Stimulated activated CD8-positive, alpha-beta memory T cell treated with anti-CD3 and anti-CD28 coated beads, Interleukin-2, amount 100 ng/mL, for 1 hour (primary cell): ENCODE measurements at places on chromosomes 16 and 17.

- no peak for DNase-seq
Measured at GRCh38 chr17:41352597-41353366, 2.2 kb upstream of the KRT33A start.

DNA sequence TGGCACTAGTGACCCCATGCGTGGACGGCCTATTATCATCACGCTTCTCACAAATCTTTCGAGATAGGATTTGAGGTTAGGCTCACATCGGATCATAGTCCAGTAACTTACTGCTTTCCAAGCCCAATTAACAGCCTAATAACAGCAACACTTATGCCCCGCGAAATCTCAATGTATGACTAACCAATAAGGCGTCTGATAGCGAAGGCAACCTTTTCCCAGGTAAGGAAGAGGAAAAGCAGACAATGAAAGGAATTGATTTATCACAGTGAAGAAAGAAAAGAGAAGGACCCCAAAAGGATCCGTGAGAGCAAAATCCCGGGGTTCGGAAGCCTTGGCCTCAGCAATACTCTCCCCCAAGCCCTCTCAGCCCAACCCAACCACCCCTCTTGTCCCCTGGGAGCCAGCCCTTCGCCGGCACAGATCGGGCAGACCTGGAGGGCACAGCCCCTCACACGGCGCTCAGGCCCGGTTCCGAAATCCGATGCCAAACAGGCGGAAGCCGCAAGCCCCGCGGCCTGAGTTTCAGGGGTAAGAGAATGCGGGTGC lies 534 bp downstream of the GPATCH8 start:
- DNase-seq = no peak

- DNase-seq = no peak
Measured at GRCh38 chr17:66347661-66348514, 45.5 kb downstream of the PRKCA start.

GRCh38 chr16:57192720-57193486 lies 6.8 kb downstream of the RSPRY1 start:
- DNase-seq = no peak

- no peak for DNase-seq
Measured at GRCh38 chr17:78375401-78376151, 2.9 kb upstream of the PGS1 start.

- no peak for DNase-seq
Measured at GRCh38 chr17:49746791-49747490, 17.0 kb downstream of the FAM117A start.

DNA sequence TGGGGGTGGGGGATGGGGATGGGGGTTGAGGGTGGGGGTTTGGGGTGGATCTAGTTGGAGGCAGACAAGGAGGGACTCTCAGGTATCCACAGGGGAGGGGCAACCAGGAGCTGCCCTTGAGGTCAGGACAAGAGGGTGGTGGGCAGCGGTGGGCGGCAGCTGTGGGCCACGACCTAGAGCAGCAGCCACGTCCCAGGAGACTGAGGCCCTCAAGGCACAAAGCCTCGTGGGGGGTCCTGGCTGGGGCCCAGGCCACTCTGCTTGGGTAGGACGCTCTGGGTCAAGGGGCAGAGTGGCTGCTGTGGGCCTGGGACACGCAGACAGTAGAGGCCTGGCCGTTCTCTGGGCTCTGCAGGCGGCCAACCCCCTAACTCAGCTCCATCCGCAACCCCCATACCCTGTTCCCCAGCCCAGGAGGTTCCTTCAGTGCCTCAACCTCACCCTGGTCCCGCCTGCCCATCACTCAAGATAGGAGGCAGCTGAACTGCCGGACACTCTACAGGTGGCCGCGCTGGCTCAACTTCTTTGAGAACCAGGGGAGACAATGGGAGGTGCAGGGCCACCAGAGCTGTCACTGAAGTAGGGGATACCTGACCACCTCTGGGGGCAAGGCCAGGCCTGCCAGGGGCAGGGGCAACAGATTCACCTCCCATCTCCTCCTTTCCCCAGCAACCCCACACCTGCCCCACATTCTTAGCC lies 75.6 kb downstream of the ENGASE start:
- no peak for DNase-seq

GRCh38 chr17:36687736-36688135 lies 86.4 kb downstream of the MRM1 start:
- DNase-seq = no peak

DNA sequence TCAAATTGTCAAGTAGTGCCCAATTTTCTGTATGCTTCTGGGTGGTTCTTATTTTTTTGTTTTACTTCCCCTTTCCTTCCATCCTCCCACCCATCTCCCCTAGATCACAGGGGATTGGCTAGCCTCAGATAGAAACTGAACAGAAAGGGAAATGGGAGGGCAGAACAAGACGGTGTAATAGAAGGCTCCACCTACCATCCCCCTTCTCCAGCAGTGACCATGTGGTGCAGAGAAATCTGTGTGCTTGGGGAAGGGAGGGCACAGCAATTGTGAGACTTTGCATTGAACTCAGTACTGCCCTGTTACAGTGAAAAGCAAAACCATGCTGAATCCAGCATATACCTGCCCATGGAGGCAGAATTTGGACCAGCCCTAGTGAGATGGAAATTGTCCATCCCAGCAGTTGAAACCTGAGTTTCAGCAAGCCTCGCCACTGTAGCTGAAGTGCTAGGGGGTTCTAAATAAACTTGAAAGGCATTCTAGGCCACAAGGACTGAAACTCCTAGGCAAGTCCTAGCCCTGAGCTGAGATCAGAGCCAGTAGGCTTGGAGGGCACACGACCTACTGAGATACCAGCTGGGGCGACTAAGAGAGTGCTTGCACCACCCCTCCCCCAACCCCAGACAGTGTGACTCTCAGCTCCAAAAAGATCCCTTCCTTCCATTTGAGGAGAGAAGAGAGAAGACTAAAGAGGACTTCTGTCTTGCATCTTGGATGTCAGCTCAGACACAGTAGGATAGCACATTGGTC lies 5.2 kb downstream of the SLFN11 start:
- no peak for DNase-seq

DNA sequence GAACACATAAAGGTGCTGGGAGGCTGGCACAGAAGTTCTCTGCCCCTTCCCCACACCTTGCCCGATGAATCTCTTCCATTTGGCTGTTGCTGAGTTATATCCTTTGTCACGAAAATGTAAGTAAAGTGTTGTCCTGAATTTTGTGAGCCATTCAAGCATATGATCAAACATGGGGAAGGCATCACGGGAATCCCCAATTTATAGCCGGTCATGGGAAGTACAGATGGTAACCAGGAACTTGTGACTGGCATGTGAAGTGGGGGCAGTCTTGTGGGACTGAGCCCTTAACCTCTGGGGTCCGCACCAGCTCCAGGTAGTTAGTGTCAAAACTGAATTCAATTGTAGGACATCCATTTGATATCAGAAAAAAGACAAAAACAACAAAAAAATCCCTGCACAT lies 13.2 kb downstream of the TOM1L2 start:
- no peak for DNase-seq

- DNase-seq = no peak
Measured at GRCh38 chr16:57762365-57763040, 26.9 kb downstream of the KATNB1 start.

GRCh38 chr17:69853541-69854224 lies 221.3 kb upstream of the KCNJ16 start:
- DNase-seq = no peak

GRCh38 chr16:82943371-82943770 lies 316.6 kb downstream of the CDH13 start:
- DNase-seq = no peak

DNA sequence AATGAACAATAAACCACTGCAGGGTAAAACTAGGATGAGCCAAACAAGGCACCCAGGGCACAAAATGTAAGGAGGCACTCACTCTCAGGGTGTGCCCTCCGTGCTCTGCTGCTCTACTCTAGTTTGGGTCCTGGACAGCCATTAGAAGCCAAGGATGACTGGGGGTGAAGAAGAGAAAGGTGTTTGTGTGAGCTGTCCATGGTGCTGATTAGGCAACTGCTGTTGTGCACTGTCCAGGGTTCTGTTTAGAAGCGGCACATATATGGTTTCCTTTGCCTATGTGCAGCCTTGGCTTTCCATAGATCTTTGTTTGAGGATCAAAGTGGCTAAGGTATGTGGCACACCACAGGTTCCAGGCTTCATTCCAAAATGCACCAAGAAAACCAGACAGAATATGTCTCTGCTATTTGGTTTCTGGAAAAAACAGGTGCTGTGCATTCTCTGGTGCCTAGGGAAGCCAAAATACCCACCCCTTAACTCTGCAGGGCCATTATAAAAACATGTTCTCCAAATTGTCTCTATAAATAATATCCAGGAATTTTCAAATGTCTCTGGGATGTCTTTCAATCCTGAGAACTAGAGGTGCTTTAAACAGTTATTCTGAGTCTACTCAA lies 123.5 kb downstream of the CBLN1 start:
- DNase-seq = no peak

DNA sequence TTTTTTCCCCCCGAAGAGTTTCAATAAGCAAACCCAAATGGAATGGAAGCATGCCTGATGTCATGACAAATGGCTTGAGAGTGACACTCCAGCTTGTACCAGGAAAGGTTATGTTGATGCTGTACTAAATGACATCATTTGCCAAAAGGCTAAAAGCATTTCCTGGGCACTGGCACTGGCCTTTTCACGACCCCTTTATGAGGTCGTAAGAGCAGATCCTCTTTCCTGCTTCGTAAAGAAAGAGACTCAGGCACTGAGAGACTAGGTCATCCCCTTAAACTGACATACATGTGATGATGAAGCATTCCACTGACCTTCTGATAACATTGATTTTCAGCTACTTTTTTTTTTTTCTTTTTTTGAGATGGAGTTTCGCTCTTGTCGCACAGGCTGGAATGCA lies 30.5 kb downstream of the CEP295NL start:
- DNase-seq = no peak

DNA sequence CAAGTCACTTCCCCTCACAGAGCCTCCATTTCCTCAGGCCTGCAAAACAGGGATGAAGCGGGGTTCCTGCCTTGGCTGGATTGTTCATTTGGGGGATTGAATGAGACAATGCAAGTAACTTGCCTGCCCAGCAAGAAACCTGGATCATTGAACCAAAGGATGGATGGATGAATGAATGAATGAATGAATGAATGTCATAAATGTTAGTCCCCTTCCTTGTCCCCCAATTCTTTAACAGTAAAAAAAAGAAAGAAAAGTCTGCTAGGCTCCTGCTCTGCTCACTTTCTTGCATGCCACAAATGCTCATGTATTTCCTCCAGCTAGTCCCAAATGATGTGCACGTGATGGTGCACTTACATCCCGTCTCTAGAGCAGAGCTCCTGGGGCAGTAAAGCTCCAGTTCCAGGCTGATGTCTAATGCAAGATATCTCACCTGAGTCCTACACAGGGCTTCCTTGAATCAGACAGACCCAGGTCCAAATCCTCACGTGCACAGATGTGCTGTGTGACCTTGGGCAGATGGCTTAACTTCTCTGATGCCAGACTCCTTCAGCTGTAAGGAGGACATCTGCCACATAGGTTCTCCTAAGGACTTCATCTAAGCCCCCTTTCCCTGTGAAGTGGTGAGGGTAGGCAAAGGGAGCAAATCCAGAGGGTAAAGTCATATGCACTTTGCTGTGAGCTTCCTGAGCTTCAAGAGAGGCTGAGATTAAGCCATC lies 45.5 kb downstream of the C16orf82 start:
- DNase-seq = no peak

- DNase-seq = no peak
Measured at GRCh38 chr16:73143002-73143401, 95.1 kb upstream of the ZFHX3 start.

- DNase-seq = no peak
Measured at GRCh38 chr17:81557276-81558114, 5.3 kb upstream of the FAAP100 start.

- no peak for DNase-seq
Measured at GRCh38 chr16:63312346-63312745, 1276.1 kb upstream of the CDH8 start.

- no peak for DNase-seq
Measured at GRCh38 chr16:73886426-73886825, 410.2 kb upstream of the PSMD7 start.

DNA sequence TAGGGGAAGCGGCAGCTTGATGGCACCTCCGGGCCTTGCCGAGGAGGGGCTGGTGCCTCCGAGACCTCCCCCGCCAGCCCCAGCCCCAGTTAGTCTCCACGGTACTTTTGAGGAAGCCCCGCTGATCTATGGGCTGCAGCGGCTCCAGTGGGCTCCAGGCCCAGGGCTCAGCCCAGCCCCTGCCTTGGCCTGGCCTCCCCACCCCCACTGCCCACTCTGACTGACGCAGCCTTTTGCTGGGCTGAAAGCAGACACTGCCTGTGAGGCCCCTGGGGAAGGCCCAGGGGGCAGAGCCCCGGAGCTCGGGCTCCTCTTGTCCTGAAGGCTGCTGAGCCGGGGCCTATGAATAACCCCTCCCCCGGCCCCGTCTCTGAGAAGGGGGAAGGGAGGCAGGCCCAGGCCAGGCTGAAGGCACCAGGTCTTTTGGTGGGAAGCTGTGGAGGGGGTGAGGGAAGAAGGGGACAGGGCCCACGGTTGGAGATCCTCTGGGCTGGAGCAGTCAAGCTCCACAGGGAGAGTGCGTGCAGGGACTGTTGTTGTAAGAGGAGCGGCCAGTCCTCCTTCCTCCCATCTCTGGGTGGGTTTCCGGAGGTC lies 7.5 kb upstream of the SMTNL2 start:
- DNase-seq = no peak

DNA sequence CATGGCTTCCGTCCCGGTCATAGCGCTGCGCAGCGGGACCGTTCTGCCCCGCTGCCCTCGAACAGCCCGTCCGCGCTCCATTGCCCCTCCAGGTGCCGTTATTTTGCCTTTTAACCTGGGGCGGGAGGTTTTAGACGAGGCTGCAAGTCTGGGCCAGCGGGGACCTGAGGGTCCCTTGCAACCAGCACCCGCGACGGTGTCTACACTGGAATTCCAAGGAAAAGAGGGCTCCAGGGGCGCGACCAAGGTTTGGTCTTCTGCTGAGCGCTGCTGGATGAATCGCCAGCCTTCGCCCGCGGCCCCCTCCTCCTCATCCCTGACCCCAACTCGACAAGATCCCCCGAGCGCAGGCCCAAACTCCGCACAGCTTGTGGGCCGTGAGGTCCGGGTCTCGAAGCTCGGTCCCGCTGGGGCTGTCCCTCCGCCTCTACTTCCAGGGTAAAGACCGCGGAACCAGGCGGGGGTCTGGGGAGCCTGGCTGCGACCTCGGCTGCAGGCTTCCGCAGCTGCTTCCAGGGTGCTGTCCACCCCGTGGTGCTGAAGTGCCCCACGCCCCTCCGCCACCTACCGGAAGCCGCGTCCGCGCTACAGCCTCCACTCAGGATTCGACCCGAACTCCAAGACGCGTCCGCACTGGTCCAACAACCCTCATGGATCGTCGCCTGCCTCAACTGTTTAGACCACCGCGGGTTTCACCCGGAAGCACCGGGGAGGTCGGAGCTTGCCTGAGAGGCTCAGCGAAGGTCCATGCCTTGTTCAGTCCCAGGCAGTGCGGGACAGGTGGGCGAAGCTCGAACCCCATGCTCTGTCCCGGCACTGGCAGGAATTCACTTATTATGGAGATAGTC lies 10.1 kb upstream of the CA4 start:
- DNase-seq = peak; percentile 27

DNA sequence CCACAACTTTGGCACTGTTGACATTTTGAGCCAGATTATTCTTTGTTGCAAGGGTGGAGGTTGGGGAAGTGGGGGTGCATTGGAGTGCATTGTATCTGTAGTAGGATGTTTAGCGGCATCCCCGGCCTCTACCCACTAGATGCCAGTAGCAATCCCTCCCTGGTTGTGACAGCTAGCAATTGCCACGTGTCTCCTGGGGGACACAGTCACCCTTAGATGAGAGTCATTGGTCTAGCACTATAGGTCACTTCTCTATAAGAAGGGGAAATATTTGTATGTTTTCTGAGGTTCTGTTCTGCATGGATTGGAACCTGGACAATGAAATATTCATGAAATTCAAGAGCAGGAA lies 32.4 kb downstream of the MSI2 start:
- no peak for DNase-seq
